Vagina (tissue), 2 donors: ENCODE measurements at places on chromosomes 13 and 19. TPM values are rescaled to one million over a fixed set of nuclear protein-coding genes. Genes with fewer than 3 reads are reported as not detected.

PCSK4 gene
- total RNA-seq, result 5.4 TPM

VSIG10L gene
- total RNA-seq, result 20.1 TPM

- DNase-seq, result no peak
Measured at GRCh38 chr19:6685482-6685881, 15.5 kb upstream of the TNFSF14 start.

GRCh38 chr13:40141859-40142555 lies 486.5 kb downstream of the COG6 start:
- no peak for DNase-seq

DNA sequence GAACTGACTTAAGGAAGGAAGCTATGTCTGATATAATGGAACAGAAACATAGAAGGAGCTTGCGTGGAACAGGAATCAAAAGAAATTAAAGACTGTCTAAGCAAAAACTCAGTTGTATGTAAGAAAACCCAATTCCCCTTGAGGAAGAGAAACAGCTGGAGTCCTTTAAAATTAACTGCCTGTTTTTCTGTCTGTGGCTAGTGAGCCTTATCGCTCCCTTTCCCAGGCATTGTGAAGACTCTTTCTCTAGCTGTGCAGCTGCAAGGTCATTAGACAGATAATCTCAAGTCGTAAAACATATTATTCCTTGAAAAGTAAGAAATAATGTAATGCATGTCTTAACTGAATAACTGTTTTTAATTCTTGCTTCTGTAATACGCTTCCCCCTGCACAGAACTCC lies 39.7 kb upstream of the IGSF23 start:
- no peak for DNase-seq
